SIG-M5 (cell line): ENCODE measurements at places on chromosomes 13 and 19.

- DNase-seq, result no peak
Measured at GRCh38 chr19:52600639-52601024, 30.5 kb downstream of the ZNF701 start.

DNA sequence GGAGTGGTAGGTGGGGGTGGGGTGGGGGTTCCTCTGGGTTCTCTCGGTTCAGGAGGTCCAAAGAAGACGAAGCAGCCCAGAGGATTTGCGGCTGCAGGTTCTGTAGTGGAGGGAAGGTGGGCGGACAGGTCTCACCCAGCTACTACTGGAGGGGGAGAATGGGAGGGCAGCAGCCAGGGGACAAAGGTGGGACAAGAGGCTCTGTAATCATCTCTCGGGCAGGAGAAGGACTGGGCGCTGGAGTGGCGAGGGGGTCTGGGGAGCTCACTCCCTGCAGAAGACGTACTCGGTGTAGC is 1.4 kb downstream of the KCTD12 start:
- DNase-seq, result no peak

GRCh38 chr19:4622695-4623421 is 16.5 kb upstream of the TNFAIP8L1 start:
- no peak for DNase-seq

DNA sequence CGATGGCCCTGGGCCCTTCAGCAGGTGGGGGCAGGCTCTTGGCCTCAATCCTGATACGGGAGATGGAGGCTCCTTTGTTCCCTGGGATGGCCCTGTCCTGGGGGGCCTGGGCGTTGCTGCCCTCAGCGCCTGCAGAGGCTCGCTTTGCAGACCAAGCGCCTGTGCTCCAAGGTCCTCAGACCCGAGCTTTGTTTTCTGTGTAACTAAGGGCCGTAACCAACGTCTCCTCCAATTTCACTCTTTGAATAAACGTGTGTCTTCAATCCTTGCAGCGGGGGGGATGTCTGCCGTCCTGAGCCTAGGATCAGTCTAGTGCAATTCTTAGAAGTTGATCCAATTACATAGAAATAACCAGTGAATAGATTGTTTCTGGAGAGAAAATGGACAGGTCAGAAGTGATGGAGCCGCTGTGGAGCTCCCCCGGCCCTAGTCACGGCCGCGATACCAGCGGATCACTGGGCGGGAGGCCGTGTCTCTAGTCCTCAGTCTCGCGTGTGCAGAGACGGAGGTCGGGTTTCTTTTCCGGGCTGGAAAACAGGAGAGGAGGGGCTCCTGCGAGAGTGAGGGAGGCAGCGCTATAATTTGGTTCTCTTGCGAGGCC is 5.3 kb downstream of the PTBP1 start:
- no peak for DNase-seq

DNA sequence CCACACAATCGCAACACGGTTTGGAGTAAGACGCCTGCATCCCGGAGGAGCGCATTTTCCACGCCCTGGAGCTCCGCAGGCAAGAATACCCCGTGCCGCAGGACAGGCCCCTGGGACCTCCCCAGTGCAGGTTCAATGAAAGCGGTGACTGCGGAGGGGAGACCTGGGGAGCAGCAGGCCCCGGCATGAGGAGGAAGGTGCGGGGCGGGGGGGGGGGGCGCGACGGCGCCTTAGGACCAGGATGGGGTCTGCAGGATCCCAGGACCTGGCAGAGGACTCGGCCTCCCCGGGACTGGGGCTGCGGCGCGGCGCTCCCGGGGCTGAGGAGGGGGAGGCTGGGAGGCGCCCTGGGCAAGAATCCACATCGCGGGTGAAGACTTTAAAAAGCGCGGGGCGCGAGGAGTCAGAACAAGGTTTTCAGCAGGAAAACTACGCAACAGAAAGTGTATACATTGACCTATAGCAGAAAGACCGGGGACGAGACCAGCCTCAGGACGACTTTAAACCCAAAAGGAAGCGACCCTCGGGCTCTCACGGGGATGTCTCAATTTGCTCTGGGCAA is 432 bp downstream of the ZNF611 start:
- DNase-seq, result no peak

DNA sequence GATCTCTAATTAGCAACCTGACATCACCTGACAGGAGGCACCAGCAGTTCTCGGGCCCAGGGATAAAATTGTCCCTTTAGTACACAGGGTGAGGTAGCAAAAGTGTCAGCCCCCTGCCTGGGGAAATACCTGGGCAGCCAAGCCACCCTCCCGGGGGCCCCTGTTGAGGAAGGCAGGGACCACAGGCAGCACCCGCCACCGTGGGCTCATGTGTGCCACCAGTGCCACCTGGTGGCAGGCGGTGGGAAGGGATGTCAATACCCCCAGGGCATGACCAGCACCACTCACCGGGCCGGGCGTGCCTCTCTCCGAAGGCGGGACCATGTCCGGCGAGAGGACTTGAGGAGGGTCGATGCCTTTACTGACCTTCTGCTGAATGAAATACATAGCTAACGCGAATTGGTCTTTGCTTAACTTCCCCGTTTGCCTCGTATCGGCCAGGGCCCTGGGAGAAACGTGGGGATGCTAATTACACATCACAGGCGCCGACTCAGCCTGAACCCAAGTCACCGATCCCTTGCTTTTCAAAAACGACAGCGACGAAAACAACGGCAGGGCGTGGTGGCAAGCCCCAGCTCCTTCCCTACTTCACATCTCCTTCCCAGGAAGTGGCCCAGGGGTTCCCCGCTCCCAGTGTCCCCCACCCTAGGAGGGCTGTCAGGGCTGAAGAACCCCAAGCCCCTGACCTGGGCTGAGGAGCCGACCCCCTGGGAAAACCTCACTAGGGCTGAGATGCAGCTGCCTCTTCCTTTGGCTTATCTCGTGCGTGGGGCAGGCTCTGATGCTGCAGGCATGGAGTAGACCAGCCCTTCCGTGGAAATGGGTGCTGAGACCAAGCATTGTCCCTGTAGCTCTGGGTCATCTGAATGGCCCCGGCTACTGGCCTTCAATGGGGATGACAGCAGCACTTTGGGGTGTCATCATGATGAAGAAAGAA is 53.8 kb downstream of the EPS15L1 start:
- DNase-seq, result no peak

DNA sequence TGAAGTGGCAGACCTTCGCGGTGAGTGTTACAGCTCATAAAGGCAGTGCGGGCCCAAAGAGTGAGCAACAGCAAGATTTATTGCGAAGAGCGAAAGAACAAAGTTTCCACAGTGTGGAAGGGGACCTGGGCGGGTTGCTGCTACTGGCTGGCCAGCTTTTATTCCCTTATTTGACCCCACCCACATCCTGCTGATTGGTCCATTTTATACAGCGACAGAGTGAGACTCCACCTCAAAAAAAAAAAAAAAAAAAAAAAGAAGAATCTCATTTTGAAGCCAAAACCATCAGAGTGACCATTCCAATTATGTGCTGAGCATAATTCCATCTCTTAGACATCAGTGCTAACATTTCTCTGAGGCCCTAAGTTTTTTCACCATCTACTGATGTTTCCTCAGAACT is 1.9 kb upstream of the ZNF552 start:
- no peak for DNase-seq
